ENCODE measurements at places on chromosomes 1 and 21. TPM values are rescaled to one million over a fixed set of nuclear protein-coding genes. Genes with fewer than 3 reads are reported as not detected.

ADGRB2 gene
- total RNA-seq = 2.2 TPM

PDE9A gene
- total RNA-seq = 0.90 TPM

RPAP2 gene
- 13.6 TPM for total RNA-seq

CHODL gene
- under 0.01 TPM for total RNA-seq

ADCY10 gene
- total RNA-seq = under 0.01 TPM

C1orf52 gene
- total RNA-seq = 16.3 TPM

HPDL gene
- 0.56 TPM for total RNA-seq

APP gene
- total RNA-seq = 196 TPM

ELAPOR1 gene
- 0.28 TPM for total RNA-seq

Data from IMR-90 (cell line).